ENCODE measurements at places on chromosomes 1 and 21. TPM values are rescaled to one million over a fixed set of nuclear protein-coding genes. Genes with fewer than 3 reads are reported as not detected.

The TMCC2 gene
- 4.9 TPM for total RNA-seq

The KLF17 gene
- not detected for total RNA-seq

The TMEM51 gene
- total RNA-seq, result 26.1 TPM

The TNN gene
- not detected for total RNA-seq

The GBP7 gene
- total RNA-seq, result not detected

The COL16A1 gene
- total RNA-seq, result 9.3 TPM

The LRRC39 gene
- 0.73 TPM for total RNA-seq

The CNN3 gene
- 271 TPM for total RNA-seq

The LCE1A gene
- total RNA-seq, result not detected

The PROK1 gene
- total RNA-seq, result not detected

The PRAMEF17 gene
- not detected for total RNA-seq

The S100A3 gene
- 1.3 TPM for total RNA-seq

The NPPA gene
- not detected for total RNA-seq

The FMO1 gene
- not detected for total RNA-seq

The DENND2C gene
- 2.8 TPM for total RNA-seq

The PEF1 gene
- total RNA-seq, result 78.5 TPM

The ZBTB8B gene
- under 0.01 TPM for total RNA-seq

The PYGO2 gene
- total RNA-seq, result 14.8 TPM

The C8B gene
- total RNA-seq, result not detected

The POLR3C gene
- 40.1 TPM for total RNA-seq

The KIF26B gene
- total RNA-seq, result 4.3 TPM

The TGFBR3 gene
- 27.2 TPM for total RNA-seq

The RORC gene
- total RNA-seq, result not detected

The SCAF4 gene
- 13.3 TPM for total RNA-seq

The LCE1B gene
- not detected for total RNA-seq

The CCDC185 gene
- total RNA-seq, result not detected

The TRIM62 gene
- total RNA-seq, result 13.4 TPM

The IRF6 gene
- 5.5 TPM for total RNA-seq

The NDUFS5 gene
- total RNA-seq, result 275 TPM

The RGS8 gene
- total RNA-seq, result not detected

The PTPRU gene
- 32.7 TPM for total RNA-seq

The CFAP107 gene
- total RNA-seq, result not detected

The ZNF695 gene
- 5.7 TPM for total RNA-seq

The RXRG gene
- total RNA-seq, result 6.9 TPM

The C8A gene
- total RNA-seq, result not detected

The PTPN14 gene
- 24.1 TPM for total RNA-seq

The CD1D gene
- 0.34 TPM for total RNA-seq

The MOV10 gene
- total RNA-seq, result 80.9 TPM

The LCE3E gene
- total RNA-seq, result not detected

The SPRR2A gene
- not detected for total RNA-seq

The ADCY10 gene
- total RNA-seq, result under 0.01 TPM

The LCE1D gene
- total RNA-seq, result not detected

The FAM110D gene
- 0.15 TPM for total RNA-seq
